ENCODE measurements at places on chromosomes 5 and 9. TPM values are rescaled to one million over a fixed set of nuclear protein-coding genes. Genes with fewer than 3 reads are reported as not detected.

CCDC171 gene
- total RNA-seq = 1.8 TPM

ZBTB34 gene
- total RNA-seq = 6.7 TPM

HAVCR2 gene
- 48.6 TPM for total RNA-seq

NUTM2G gene
- total RNA-seq = not detected

SLC34A1 gene
- total RNA-seq = not detected

PDE6A gene
- total RNA-seq = not detected

TERT gene
- total RNA-seq = 11.8 TPM

GRCh38 chr9:6692881-6693361, 47.4 kb upstream of the GLDC start:
- no peak for DNase-seq

DNA sequence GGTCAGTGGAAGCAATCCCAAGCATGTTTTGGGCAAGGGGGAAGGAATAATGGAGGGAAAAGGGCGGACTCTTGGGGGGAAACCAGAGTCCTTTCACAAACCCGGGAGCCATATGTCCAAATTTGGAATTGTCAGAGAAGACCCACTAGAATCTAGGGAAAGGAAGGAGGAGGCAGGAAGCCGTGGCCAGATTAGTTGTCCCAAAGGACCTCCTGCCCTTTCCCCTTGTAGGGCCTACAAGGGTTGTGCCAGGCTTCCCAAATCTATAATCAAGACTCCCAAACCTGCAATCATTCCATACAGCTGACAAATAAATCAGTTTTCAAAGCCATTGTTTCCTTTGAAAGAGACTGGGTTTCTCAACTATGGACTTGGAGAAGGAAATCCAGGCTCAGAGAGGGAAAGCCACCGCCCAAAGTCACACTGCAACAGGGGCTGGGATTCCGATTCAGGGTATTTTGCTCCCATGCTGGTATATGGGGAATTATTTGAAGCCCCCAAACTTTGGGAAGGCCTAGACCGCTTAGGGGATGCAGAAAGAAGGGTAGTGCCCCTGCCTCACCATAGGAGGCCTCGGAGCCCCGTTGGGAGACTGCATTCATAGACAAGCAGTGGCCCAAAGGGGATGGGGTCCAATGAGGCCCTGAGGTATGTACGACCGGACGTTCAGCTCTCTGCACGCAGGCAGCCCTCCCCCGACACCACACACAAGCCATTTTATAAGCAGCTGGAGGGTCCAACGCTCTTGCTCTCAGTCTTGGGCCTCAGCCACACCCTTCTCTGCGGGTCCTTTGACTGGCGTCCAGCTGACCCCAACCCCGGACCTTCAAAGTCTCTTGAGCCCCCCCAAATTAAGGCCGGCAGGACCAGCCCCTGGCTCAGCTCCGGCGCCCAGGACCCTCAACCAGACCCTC, 815 bp downstream of the ANXA6 start:
- DNase-seq = no peak

GRCh38 chr9:113511856-113512761, 48.6 kb downstream of the RGS3 start:
- DNase-seq = peak; percentile 66

DNA sequence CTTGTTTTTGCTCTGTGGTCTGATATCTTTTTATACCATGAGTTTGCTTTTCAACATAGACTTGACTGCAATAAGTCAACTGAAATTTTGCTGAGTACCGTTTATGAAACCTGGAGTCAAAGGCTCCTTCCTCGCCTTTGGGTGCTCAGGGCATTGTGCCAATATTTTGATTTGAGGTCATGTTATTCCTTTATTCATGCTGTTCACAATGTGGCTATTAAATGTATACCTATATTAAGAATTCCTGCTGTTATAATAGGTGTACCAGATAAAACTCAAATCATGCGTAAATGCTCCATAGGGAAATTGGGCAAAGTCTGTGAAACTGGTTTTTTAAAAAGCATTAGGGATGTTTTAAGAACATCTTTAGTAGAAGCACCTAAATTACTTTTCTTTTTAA, 334.0 kb upstream of the NUDT12 start:
- DNase-seq = no peak

GRCh38 chr5:128276537-128277216, 193.1 kb downstream of the SLC12A2 start:
- DNase-seq = no peak

- no peak for DNase-seq
Measured at GRCh38 chr5:125394661-125395280, 648.3 kb upstream of the ZNF608 start.

DNA sequence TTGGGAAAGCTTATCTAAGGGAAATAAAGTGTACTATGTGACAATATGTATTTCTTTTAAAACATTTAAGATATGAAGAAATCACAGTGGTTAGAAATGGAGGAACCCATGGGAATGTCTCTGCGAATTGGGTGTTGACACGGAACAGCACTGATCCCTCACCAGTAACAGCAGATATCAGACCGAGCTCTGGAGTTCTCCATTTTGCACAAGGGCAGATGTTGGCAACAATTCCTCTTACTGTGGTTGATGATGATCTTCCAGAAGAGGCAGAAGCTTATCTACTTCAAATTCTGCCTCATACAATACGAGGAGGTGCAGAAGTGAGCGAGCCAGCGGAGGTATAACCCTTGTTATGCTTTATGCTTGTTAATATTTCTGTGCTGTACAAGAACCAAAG, 69.9 kb downstream of the ADGRV1 start:
- no peak for DNase-seq

DNA sequence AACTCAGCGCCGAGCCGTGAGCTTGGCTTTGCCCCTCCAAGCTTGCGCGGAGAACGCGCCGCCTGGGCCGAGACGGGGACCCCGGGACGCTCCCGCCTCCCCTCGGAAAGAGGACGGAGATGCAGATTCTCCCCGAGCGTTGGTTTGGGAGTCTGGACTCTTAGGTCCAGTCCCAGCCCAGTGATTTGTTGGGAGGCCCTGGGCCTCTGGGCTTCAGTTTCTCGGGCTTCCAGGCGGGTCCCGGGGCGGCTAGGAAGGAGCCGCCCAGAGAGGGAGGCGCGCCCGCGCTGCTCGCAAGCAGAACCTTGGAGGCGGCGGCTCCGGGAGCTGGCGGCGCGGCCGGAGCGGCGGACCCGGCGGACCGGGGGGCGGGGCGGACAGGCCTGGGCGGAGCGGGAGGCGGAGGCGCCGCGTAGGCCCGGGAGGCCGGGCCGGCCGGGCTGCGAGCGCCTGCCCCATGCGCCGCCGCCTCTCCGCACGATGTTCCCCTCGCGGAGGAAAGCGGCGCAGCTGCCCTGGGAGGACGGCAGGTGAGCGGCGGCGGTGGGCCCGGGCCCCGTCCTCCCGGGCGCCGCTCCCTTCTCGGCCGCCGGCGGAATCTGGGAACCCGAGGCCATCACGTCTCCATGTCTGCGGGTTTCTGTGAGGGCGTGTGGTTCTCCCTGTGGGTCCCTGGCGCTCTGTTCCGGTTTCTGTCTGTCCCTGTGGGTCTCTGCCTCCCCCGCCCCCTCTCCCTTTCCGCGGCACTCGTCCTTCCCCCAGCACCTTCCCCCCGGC, at the start of gene B4GALT7:
Gene B4GALT7, plus strand, starts transcription at position 402 of the 777 bp plus-strand sequence. Its CDS starts 79 bp downstream, at position 481.
- DNase-seq = peak; percentile 79

DNA sequence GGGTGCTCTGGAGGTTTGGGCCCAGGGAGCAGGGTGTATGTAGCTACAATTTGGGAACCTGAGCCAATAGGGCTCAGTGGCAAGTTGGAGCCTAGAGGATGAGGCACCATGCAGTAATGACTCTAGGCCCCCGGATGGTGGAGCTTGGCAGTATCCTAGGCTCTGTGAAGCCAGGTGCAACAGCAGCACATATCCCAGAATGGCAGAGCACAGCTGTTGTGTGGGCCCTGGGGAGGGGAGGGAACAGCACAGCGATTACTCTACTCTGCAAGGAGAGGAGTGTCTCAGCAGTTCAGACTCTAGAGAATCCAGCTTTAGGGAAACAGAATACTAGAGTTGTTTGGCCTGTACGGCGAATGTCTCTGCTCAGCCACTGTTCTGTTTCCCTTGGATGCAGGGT, 56.1 kb downstream of the LRRTM2 start:
- no peak for DNase-seq

- no peak for DNase-seq
Measured at GRCh38 chr5:40688996-40689395, 9.3 kb downstream of the PTGER4 start.

- DNase-seq = no peak
Measured at GRCh38 chr5:114185274-114185673, 176.6 kb upstream of the KCNN2 start.

DNA sequence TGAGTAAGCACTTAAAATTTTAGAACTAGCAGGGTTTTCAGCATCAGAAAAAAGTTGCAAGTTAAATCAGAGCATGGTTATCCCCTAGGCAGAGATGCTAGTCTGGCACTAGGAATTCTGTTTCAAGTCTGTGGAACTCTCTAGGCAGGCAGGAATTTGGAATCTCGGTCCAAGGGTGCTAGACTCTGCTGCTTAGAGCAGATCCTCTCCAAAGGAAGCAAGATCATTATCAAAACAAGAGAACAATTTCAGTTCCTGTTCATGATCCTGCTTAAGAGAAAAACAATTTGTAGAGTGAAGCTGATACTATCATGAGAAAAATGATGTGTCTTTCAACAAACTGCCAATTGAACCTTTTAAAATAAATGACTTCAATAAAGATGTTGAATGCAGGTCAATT, 420.7 kb downstream of the KIF4B start:
- no peak for DNase-seq

DNA sequence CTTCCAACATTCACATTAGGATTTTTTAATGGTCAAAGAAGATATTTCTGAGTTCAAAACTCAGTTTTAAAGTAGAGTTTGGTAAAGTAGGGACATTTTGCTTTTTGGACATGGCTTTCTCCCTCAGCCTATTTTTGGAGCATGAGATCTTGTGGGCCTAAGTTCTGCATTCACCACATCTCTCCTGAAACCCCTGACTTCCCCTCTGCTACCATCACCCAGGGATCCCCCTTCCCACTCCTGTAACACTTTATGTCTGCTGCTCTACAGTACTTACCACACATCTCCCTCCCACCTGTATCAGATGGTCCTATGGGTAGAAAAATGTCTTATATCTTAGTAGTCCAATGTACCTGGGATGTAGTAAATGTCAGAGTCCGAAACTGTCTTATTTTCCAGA, 48.2 kb upstream of the JAK2 start:
- DNase-seq = no peak

GRCh38 chr5:16975950-16976624, 40.0 kb upstream of the MYO10 start:
- DNase-seq = no peak

- DNase-seq = no peak
Measured at GRCh38 chr5:132481596-132482211, 8.9 kb downstream of the IRF1 start.

DNA sequence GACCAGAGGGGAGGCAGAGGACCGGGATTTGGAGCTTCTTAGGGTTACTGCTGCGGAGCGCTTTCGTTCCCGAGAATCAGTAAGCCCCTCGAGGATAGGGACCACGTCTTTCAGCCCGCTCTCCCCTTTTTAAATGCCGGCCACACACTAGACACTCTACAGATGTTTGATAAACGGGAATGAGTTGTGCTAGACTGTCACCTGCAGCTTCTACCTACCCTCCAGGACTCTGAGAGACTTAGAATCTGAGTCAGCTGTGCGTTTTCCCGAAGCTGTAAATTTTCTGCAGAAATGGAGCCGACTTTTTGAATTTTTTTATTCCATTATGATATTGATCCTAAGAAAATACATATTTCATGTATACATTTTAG, 670 bp downstream of the CCDC171 start:
- no peak for DNase-seq

DNA sequence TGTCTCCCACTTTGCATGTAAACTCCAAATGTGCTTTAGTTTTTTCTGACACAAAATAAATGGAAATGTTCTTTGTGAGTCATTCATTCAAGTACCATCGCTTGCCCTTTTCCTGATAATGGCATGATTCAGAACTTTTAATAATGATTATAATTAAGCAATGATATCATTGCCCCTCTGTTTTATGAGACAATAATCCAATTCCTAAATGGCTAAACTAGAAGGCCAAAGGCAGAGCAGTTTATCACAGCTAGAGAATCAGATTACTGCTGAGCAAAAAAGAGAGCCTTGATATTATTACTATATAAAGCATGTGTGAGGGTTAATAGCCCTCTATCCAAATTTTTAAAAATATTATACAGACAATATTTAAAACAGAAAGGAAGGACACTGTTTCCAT, 484.2 kb upstream of the PTPRD start:
- no peak for DNase-seq

DNA sequence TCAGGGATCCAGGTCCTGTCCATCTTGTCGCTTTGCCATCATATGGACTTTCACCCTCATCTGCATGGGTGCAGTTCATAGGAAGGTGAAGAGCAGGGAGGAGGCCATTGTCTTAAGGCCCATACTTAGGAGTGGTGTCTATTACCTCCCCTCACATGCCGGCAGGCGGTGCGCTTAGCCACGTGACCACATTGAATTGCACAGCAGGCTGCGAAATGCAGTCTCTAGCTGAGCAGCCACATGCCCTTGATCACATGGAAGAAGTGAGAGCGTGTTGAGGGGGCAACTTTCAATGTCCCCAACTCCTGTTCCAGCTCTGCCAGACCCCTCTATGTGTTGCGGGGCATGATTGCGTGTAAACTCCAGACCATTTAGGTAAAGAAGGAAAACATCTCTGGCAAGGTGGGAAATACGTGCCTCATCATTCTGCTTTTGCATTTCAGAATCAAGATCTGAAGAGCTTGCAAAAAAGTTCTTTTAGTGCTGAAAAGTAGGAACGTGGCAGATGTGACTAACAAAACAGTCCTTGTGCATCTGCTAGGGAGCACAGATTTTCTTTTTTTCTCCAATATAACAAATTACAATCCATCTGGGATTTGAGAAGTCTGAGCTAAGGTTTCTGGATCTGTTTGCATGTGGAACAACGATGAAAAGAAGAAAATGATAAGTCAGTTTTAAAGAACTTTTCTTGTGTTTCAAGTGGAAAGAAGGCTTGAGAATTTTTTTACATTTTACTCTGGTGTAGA, 34.4 kb downstream of the ROPN1L start:
- no peak for DNase-seq

DNA sequence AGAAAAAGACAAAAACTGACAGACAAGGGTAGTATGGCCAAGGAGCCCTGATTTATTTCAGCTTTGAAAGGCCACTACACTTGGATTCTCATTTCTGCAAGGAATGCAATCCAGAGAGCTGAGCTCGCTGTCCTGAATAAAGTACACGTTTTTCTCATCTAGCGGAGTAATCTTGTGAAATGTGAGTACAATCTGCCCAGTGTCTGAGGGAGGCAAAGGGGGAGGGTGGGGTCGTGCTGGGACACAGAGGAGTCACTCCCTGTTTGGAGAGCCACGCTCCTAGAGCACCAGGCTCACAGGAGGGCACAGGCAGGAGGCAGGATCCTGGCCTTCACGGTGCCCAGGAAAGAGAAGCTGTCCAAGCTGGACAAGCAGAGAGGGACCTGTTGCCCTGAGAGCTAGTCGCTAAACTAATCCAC, 51.0 kb upstream of the IFNK start:
- no peak for DNase-seq

GRCh38 chr9:76810377-76810957, 46.2 kb downstream of the PCA3 start:
- no peak for DNase-seq

DNA sequence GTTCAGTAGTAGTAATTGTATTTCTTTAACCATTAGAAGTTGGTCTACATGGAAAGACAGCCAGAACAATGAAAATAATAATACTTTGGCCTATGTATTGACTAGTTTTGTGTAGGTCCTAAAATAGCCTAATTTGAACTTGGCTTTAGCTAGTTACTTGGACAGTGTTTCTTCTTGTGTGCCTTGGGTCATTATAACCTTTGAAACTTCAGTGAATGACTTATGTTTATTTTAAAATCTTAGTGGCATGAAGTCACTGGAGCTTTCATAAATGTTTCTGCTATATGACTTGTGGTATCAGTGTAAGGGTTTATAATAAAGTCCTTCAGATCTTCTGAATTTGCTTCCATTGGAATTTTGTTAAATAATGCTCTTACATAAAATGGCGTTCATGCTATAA, 2.6 kb upstream of the FAM120AOS start:
- no peak for DNase-seq
